T-helper 17 cell (primary cell): ENCODE measurements at places on chromosomes 13 and 19.

DNA sequence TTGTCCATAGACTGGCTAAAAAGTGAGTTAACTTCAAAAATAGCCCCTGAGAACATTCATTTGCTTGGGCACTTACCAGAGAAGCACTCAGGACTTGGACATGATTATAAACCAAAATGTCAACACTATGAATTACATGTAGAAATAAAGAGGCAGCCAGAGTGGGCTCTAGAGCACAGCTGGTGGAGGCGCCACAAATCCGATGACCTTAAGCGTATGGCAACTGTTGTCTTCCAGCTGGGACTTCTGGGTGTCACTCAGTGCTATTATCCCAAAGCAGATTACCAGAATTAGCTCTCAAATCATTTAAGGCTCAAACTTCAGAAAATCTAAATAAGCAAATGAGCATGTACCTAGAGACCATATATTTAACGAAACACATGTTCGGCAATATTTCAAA, 1255.5 kb upstream of the SLC10A2 start:
- no peak for DNase-seq

GRCh38 chr13:113413898-113414282, 39.4 kb downstream of the ADPRHL1 start:
- DNase-seq: no peak

GRCh38 chr13:76948149-76948548, at the start of gene ACOD1:
Gene ACOD1 (plus strand): TSS chr13:76948511. CDS start chr13:76948559, 48 bp downstream.
- no peak for DNase-seq

DNA sequence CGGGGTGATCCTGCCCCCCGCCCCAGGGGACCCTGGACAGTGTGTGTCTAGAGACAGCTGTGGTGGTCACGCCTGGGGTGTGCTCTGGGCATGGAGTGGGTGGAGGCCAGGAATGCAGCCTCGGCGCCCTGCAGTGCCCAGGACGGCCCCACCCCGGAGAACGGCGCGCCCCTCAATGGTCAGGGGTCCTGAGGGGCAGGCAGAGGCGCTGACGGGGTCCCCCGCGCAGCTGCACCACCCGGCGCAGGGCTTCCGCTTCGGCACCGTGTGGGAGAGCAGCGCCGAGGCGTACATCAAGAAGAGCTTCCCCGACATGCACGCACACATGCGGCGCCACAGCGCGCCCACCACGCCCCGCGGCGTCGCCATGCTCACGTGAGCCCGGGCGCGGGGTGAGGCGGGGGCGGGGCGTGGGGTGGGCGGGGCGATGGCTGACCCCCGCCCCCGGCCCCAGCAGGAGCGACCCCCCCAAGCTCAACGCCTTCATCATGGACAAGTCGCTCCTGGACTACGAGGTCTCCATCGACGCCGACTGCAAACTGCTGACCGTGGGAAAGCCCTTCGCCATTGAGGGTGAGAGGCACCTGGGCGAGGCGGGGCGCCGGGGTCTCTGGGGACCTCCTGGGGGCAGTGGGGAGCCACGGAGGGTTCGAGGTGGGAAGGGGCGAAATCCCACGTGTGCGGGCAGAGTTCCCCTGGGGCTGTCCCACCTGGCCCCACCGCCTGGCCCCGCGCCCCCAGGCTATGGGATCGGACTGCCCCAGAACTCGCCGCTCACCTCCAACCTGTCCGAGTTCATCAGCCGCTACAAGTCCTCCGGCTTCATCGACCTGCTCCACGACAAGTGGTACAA, 7.4 kb downstream of the GRIN3B start:
- DNase-seq: no peak

- DNase-seq: no peak
These were observed 965 bp downstream of the TTC9B start for GRCh38 chr19:40217027-40217810.

DNA sequence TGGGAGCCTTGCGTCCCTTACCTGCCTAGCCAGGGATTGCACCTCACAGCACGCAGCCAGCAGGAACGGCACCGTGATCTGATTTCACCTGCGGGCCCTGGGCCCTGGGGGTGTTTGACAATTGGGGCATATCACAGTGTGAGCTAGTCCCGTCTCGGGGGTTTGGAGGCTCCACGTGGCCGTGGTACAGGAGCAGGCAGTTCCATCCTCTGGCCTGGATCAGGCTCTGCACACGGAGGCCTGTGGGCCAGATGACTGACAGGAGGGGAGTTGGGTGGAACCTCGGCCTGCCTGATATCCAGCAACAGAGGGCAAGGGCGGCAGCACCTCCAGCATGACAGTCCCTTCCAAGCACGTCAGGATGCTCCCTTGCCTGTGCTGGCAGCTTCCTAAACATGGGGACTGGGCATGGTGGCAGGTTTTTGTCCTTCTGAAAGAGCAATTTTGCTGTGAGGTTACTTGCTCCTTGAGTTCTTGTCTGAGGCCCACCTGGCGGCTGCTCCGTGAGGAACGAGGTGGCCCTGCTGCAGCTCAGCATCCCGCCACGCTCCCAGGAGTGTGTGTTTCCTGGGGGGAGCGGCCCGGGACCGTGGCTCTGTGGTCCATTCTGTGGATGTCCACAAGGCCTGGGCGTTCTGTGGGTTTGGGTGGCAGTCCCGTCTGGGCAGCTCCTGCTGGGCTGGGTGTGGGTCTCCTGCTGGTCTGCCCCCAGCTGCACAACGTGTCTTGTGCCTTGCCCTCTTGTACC, 6.3 kb upstream of the RPS15 start:
- DNase-seq: no peak

DNA sequence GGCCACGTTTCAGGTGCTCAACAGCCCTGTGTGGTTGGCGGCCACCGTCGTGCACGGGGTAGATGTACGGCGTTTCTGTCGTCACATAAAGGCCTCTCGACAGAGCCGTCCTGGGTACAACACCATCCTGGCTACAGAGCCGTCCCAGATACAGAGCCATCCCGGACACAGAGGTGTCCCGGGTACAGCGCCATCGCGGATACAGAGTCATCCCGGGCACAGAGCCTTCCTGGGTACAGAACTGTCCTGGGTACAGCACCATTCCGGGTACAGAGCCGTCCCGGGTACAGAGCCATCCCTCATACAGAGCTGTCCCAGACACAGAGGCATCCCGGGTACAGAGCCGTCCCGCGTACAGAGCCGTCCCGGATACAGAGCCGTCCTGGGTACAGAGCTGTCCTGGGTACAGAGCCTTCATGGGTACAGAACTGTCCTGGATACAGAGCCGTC, 222.7 kb upstream of the SOX1 start:
- no peak for DNase-seq

GRCh38 chr13:79290595-79291244, 115.3 kb downstream of the RBM26 start:
- no peak for DNase-seq

DNA sequence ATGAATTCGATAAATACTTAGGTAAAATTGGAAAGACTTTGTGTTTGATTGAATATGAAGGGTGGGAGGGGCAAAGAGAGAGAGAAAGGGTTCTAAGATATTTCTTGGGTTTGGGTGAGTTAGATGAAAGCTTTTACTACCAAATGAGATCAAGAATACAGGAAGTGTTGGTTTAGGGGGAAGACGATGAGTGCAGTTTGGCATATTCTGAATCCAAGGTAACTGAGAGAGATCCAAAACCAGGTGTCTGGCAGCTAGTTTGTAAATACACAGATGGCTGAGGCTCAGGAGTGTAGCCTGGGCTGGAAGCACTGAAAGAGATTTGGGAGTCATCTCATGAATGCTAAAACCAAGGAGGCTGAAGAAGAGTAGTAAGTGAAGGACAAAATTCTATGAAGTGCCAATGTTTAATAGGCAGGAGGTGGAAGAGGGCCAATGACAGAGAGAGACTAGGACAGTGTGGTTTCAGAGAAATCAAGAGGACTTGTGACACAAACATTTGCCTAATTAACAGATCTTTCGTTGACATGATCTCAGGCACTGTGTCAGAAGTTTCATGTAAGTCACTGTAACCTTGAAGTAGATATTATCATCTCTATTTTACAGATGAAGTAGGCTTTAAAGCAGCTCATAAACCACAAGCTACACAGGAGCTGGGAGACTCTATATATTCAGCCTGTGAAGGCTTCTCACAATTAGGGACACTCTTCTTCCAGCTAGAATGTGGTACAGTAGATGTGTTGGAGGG, 70.2 kb upstream of the ZDHHC20 start:
- no peak for DNase-seq

DNA sequence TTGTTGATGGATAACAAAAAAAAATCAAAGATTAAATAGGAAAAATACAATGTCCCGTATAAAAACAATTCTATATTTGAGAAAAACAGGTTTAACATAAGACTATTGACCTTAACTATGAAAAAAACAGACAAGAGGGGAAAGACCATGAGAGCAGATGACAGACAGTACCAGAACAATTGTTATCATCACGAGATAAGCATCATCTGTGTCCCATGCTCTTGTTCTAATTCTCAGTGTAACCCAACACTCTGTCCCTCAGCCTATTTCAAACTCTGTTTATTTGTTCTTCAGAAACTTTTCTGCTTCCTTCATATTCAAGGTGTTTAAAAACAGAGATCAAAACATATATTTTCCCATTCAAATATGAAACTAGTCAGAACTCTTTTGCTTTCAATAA, 216.4 kb downstream of the PCDH9 start:
- DNase-seq: no peak

GRCh38 chr13:97945792-97946419, 7.6 kb upstream of the IPO5 start:
- DNase-seq: no peak

GRCh38 chr19:40274585-40275544, 10.3 kb downstream of the AKT2 start:
- no peak for DNase-seq

- DNase-seq: no peak
These were observed 7.9 kb downstream of the PBX4 start for GRCh38 chr19:19610376-19611202.

GRCh38 chr13:40236566-40237168, 429.8 kb downstream of the FOXO1 start:
- no peak for DNase-seq

- no peak for DNase-seq
These were observed 2.3 kb upstream of the PRKACA start for GRCh38 chr19:14119644-14120496.

DNA sequence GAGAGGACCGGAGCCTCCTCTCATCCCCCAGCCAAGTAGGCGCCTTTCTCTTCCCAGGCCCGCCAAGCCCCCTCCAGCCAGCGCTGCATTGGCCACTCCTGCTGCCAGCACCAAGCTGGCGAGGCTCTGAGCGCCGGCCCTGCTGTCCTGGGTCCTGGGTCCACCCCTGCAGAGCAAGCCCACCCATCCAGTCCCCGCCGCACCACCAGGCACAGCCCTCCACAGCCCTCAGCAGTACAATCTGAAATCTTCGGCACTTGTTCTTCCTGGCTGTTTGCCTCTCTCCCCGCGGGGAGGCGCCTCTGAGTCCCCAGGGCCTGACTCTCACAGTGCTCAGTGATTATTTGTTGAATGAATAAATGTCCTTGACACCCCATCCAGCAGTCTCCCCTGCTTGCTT, 236.4 kb upstream of the SGCG start:
- DNase-seq: no peak

DNA sequence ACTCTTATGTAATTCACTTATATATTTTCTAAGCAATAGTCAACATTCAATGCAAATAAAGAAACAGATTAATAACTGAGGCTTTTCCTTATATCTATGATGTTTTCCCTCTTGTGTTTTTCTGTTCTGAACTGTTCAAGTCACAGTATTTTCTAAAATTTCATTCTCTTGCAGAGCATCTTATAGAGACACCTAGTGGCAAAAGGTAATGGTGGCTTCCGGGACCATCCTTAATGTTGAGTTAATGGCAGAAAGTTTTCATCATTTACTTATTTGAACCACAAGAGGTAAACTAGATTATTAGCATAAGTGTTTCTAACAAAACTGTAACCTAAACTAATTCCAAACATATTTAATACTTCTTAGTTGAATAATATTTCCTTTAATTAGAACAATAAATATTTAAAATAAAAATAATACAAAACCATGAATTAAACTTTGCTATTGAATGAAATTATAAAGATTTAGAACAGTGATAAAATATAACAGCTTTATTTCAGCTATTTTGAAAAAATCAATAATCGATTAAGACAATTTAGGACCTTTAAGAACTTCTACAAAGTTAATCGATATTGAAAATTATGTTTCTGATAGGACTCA, 1.7 kb upstream of the SLITRK5 start:
- DNase-seq: no peak

- DNase-seq: no peak
These were observed 61.5 kb upstream of the ZNF536 start for GRCh38 chr19:30310602-30311263.

GRCh38 chr13:21894091-21894490, 223.2 kb downstream of the FGF9 start:
- no peak for DNase-seq

GRCh38 chr13:48831248-48831647, 144.5 kb upstream of the FNDC3A start:
- DNase-seq: no peak

DNA sequence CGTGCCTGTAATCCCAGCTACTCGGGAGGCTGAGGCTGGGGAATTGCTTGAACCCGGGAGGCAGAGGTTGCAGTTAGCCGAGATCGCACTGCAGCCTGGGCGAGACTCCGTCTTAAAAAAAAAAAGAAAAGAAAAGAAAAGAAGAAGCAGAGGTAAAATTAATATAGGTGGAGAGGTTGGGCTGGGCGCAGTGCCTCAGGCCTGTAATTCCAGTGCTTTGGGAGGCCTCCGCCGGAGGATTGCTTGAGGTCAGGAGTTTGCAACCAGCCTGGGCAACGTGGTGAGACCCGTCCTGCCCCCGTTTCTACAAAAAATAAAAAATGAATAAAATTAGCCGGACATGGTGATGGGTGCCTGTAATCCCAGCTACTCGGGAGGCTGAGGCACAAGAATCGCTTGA, 912 bp upstream of the TUBA3C start:
- DNase-seq: no peak

- DNase-seq: no peak
These were observed 363.8 kb upstream of the PCDH20 start for GRCh38 chr13:61779456-61779855.
